T-helper 1 cell (primary cell): ENCODE measurements at places on chromosomes 4 and X.

DNA sequence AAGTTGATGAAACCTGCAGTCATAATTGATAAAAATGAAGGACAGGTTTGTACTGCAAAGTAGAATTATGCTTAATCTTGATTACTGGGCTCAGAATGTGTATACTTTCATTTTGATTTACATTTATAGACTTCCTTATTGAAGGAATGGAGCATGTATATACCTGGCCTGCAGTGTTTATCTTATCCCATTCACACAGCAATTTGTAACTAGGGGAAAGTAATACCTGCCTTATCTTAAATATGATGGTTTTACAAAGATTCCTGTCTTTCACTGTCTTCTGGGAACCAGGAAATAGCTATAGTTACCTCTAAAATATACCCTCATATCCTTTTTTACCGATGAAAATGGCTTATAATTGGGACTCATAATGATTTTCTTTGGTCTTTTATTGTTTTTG, 29.7 kb downstream of the ADD1 start:
- DNase-seq: no peak

DNA sequence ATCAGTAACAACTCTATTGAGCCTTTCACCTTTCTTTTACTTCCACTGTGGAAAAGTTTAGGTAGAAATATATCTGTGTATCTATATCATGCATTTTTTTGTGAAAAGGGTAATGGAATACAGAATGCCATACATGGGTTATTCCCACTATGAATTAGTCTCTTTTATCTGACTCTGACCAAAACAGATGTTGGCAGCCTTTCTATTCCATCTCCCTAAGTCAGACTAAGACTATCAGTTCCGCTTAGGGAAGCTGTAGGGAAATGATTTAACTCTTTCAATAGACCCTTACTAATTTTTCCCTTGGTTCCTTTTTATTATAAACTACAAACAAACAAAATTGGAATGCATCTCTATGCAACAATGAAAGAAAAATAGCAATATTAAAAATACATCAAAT, 92.3 kb upstream of the LEF1 start:
- no peak for DNase-seq

- DNase-seq: no peak
Measured at GRCh38 chr4:86357608-86358007, 2.2 kb downstream of the MAPK10 start.

GRCh38 chr4:144655491-144655890, 9.5 kb downstream of the HHIP start:
- no peak for DNase-seq

- DNase-seq: no peak
Measured at GRCh38 chr4:143721317-143721716, 20.8 kb upstream of the FREM3 start.

DNA sequence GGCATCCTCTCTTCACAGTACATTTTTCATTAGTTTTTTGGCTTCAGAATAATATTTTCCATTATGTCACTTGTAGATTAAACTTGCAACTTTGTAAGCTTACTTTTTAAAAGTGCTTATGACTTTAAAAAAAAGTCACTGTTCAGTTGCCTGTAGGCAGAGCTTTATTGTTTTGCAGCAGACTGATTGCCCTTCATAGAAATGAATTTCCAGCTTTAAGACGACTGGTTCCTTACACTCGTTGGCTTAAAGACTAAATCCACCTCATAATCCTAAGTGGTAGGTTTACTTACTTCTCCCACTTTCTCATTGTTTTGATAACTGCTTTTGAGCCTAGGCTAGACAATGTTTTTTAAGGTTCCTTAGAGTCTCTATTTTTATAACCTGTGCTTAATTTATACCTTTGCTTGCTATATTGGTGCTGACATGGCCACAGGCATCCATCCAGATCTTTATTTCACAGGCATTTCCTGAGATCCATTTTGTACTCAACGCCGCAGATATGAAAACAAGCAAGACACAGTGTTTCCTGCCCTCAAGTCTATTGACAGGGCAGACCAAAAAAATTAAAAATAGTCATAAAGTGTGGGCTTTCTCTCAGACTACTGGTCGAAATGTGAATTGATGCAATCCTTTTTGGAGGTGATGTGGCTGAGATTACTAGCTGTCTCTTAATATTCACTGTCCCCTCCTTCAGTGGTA, 12.6 kb upstream of the IL13RA2 start:
- DNase-seq: no peak

GRCh38 chr4:123102897-123103471, 180.6 kb upstream of the NUDT6 start:
- DNase-seq: no peak

- DNase-seq: no peak
Measured at GRCh38 chrX:84611843-84612636, 109.8 kb upstream of the HDX start.

GRCh38 chr4:86117705-86118302, 242.0 kb downstream of the MAPK10 start:
- no peak for DNase-seq

GRCh38 chrX:133448512-133449076, 33.3 kb upstream of the GPC4 start:
- DNase-seq: no peak

DNA sequence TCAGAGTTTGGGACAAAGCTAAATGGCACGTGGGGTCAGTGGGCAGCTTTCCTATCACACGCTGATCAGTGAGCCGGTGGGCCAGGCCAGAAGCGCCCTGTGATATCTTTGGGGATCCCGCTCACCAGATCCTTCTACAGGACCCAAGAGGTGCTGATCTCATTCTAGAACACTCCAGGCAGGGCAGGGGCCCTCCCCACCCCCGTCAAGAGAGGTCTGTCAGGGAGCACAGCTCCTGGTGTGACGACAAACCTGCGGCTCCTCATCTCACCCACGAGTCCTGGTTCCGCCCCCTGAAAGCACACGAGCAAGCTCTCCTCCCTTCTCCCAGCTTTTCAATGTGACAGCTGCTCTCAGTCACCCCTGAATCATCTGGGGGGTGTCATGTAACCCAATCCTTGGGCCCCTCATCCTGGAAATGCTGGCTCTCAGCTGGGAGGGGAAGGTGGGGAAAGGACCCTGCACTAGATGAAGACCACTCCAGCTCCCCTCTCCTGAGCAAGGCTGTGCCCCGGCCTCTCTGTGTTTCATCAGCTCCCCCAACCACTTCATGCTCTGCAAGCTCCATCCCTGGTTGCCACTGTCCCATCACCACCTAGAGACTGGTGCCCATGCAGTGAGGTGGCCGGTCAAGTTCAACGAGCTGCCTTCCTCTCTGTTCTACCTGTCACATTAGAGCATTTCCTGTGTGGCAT, 4.6 kb downstream of the HCFC1 start:
- DNase-seq: no peak

DNA sequence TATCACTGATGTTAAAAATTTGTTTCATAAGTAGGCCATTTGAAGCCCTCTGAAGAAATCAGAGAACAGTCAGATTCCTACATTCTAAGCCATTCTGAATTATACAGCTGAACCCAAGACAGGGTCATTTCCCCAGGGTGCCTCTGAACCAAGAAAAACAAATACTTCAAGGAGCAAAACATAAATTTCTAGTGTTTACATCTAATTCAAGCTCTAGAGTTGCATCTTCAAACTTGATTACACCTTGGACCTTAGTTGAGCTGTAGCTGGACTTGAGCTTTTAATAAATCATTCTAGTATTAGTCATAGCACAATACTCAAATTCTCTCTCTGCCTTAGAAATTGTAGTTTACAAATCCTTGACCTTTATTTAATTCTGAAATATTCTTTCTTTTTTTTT, 87.6 kb upstream of the IL15 start:
- DNase-seq: no peak

DNA sequence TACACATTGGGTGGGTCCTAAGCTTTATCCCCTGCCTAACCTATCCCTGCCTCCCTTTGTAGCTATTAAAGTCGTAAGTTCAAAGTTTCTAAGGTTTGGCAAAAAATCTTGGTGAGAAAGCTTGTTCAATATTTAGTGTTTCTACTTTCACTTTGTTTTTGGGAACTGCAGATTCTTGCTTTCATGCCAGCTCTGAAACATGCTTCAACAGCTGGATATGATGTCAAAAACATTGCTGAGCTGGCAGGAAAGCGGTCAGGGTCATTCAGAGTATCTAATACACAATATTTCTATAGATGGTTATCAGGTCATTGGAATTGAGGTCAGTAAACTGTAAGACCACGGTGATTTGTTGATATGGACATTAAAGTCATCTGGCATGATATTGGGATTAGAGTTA, 19.7 kb downstream of the CENPI start:
- DNase-seq: no peak

DNA sequence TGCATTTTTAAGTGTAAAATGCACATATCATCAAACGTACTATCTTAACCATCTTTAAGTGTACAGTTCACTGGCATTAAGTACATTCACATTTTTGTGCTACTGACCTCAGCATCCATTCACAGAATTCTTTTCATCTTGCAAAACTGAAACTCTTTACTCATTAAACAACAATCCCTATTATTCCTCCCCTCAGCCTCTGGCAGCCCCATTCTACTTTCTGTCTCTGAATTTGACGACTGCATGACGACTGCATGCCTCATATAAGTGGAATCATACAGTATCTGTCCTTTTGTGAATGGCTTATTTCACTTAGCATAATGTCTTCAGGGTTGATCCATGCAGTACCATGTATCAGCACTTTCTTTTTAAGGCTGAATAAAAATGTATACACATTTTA, 38.7 kb downstream of the CNKSR2 start:
- DNase-seq: no peak

DNA sequence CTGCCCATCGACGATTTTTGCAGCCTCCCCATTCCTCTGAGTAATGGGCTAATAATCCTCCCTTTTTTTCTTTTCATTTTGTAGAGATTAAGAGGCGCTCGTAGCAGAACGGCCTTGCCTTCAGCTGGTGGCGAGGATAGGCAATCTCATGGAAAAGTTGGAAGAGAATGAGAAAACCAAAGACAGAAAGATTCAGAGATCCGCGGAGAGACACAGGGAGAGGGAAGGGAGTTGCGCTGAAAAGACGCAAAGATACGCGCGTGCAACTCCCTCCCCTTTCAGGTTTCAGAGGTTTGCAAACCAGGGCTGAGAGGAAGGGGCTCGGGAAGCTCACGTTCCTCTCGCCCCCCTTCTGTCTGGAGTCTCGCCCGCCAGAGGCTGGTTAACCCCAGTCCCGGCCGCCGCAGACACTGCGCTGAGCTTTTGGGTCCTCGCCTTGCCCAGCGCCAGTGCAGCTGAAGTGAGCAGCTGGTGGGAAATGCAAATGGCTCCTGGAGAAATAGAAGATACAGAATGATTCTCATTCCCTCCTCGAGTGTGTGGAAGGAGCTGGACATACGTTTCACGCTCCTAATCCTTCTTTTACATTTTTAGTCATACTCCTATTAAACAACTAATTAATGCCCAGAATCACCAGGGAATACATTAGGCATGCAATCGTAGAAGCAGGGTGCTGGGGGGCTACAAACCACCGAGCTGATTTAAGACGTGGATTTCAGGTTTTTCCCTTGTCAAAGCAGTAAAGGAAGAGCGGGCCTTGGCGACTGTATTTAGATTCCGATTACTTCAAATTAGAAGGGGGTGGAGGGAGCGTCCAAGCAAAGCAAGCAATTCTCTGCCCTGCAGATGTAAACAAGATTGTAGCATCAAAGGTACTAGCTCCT, 16.6 kb upstream of the PITX2 start:
- no peak for DNase-seq
